Right renal pelvis (tissue), 4 donors: ENCODE measurements at places on chromosomes 5 and 9. TPM values are rescaled to one million over a fixed set of nuclear protein-coding genes. Genes with fewer than 3 reads are reported as not detected.

The UGT3A1 gene
- 116 TPM for polyA plus RNA-seq

The ZBTB34 gene
- 18.6 TPM for polyA plus RNA-seq

The CAMLG gene
- 74.5 TPM for polyA plus RNA-seq

The TMEM232 gene
- polyA plus RNA-seq, result 8.9 TPM

The GARIN3 gene
- not detected for polyA plus RNA-seq

The ZDHHC11 gene
- 6.9 TPM for polyA plus RNA-seq

The CNTFR gene
- polyA plus RNA-seq, result 53.8 TPM

The PTBP3 gene
- 102 TPM for polyA plus RNA-seq

The SLC36A3 gene
- polyA plus RNA-seq, result not detected

The QRFP gene
- polyA plus RNA-seq, result 0.27 TPM

The SPINK7 gene
- not detected for polyA plus RNA-seq

The SLC34A3 gene
- polyA plus RNA-seq, result 11.9 TPM

The KIF20A gene
- 41.9 TPM for polyA plus RNA-seq

The FAM169A gene
- polyA plus RNA-seq, result 17.8 TPM

The DRD1 gene
- polyA plus RNA-seq, result not detected

The TAF11L5 gene
- not detected for polyA plus RNA-seq

The MED7 gene
- polyA plus RNA-seq, result 22.0 TPM

The SLC36A2 gene
- polyA plus RNA-seq, result 4.9 TPM

The LEAP2 gene
- 10.0 TPM for polyA plus RNA-seq

The PCDHGB7 gene
- 16.6 TPM for polyA plus RNA-seq

The OCLN gene
- polyA plus RNA-seq, result 46.2 TPM

The CCDC171 gene
- 5.1 TPM for polyA plus RNA-seq

The LPAR1 gene
- 27.9 TPM for polyA plus RNA-seq

The TMEFF1 gene
- 10.1 TPM for polyA plus RNA-seq

The IL31RA gene
- 0.10 TPM for polyA plus RNA-seq

The SIL1 gene
- 52.6 TPM for polyA plus RNA-seq

The OR13J1 gene
- polyA plus RNA-seq, result 0.04 TPM

The CD74 gene
- polyA plus RNA-seq, result 288 TPM

The TRPM6 gene
- polyA plus RNA-seq, result 0.69 TPM

The ELP1 gene
- 44.9 TPM for polyA plus RNA-seq

The ARID3C gene
- polyA plus RNA-seq, result not detected
